ENCODE measurements at places on chromosomes 11 and 22.

- no peak for DNase-seq
Observed at GRCh38 chr11:125320347-125321076, 156.0 kb downstream of the PKNOX2 start.

- DNase-seq = peak; percentile 29
Observed at GRCh38 chr11:18243783-18244362, 4.6 kb downstream of the SAA2 start.

GRCh38 chr11:65814986-65815565 lies 18.7 kb upstream of the SNX32 start:
- DNase-seq = no peak

GRCh38 chr11:123054301-123055065 lies 7.5 kb downstream of the HSPA8 start:
- DNase-seq = peak; percentile 39

GRCh38 chr22:47046411-47047065 lies 284.1 kb downstream of the TBC1D22A start:
- DNase-seq = no peak

Data from fibroblast of skin of left quadriceps (primary cell).